ENCODE measurements at places on chromosomes 4 and X. TPM values are rescaled to one million over a fixed set of nuclear protein-coding genes. Genes with fewer than 3 reads are reported as not detected.

The CDS1 gene
- total RNA-seq: 0.56 TPM

The NSG1 gene
- under 0.01 TPM for total RNA-seq

GRCh38 chrX:30920271-30920670 lies 31.2 kb upstream of the TAB3 start:
- no peak for DNase-seq
- no peaks in the 10 kb centered on the region for H3K4me1 ChIP-seq
- H3K27ac ChIP-seq: no peak overlapping the region
- no peak overlapping the region for H3K4me3 ChIP-seq

DNA sequence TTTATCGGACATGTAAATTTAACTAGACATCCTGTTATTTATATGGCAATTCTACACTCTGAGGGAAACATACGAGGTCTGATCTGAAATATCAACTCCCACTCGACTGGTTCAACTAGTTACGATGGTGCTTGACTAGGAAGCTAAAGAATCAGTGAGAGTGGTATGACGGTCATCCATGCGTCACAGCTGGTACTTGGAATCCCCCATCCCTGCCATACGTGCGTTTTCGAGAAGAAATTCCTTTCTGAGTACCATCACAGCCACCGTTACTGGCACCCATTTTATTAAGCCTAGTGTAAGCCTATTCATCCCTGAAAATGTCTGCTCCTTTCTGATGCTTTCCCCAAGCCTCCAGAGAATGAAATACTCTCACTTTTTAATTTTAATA lies 695 bp upstream of the PIGA start:
- H3K27ac ChIP-seq: peak overlapping the region; percentile 4
- DNase-seq: no peak
- no peaks in the 10 kb centered on the region for H3K36me3 ChIP-seq
- peaks cover 2% of the 10 kb centered on the region for H3K27me3 ChIP-seq
- peak overlapping the region; percentile 61 for H3K4me3 ChIP-seq

DNA sequence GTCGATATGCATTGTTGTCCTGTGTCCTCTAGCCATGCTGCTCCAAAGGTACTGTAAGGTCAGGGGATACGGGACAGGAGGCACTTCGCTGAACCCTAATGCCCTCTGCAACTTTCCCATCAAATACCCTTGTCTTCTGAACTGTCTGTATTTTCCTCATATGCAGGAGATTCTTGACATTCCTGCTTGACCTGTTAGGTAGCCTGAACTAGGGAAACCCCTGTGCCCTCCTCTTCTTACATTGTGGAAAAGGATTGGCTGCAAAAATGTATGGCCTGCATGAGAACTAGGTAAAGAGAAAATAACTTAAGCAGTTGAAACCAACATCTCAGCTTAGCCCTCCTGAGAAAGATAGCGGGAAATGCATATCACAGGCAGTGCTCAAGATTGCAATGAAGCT lies 11.4 kb downstream of the RTL8B start:
- DNase-seq: no peak
- no peaks in the 10 kb centered on the region for H3K4me1 ChIP-seq
- H3K27me3 ChIP-seq: no peaks in the 10 kb centered on the region

DNA sequence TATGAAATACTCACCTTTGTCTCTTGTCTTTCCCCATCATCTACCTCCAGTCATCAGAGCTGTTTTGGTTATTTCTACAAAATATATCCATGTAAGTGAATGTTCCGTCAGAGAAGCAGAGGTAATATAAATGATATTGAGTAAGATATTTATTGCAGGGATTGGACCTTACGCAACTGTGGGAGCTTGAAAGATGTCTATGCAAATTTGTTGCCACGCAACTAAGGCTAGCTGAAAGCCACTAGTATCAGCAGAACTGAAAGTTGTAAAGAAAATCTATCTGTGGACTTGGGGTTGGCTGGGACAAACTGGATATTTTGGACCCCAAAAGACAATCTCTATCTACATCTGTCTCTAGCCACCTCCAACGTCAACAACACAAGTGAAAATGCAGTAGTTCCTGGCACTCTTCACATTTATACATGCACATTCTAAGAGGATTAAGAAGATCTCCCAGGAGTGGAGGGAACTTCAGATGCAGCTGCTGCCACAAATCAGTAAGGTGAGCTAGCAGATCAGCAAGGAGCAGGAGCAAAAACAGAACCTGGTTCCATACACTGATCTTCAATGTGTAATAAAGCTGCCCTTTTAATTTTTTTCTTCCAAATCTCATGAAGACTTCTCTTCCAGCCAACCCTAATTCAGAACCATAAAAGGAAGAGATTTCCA lies 8.5 kb upstream of the CCSER1 start:
- H3K4me1 ChIP-seq: no peaks in the 10 kb centered on the region
- no peak overlapping the region for H3K4me3 ChIP-seq
- H3K27ac ChIP-seq: no peak overlapping the region
- H3K27me3 ChIP-seq: no peaks in the 10 kb centered on the region

DNA sequence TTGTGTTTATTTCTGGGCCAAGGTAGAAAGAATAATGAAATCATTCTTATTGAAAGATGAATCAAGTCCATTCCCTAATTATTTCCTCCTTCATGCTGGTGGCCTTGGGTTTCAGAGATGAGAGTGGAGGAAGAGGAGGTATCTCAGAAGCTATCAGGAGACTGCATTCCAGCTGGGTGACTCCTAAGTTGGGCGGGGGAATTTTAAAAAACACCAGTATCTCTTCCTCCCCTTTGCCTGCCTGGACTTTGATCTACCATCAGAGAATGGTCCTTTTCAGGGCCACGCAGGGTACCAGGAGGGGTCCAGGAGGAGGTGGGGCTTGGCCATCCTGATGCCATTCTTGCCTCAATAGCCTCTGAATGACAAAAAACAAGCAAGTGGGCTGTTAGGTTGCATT lies 104.4 kb downstream of the ASMT start:
- H3K4me1 ChIP-seq: no peaks in the 10 kb centered on the region
- H3K4me3 ChIP-seq: no peak overlapping the region
- no peaks in the 10 kb centered on the region for H3K36me3 ChIP-seq
- no peaks in the 10 kb centered on the region for H3K27me3 ChIP-seq
- DNase-seq: no peak
- H3K27ac ChIP-seq: no peak overlapping the region

DNA sequence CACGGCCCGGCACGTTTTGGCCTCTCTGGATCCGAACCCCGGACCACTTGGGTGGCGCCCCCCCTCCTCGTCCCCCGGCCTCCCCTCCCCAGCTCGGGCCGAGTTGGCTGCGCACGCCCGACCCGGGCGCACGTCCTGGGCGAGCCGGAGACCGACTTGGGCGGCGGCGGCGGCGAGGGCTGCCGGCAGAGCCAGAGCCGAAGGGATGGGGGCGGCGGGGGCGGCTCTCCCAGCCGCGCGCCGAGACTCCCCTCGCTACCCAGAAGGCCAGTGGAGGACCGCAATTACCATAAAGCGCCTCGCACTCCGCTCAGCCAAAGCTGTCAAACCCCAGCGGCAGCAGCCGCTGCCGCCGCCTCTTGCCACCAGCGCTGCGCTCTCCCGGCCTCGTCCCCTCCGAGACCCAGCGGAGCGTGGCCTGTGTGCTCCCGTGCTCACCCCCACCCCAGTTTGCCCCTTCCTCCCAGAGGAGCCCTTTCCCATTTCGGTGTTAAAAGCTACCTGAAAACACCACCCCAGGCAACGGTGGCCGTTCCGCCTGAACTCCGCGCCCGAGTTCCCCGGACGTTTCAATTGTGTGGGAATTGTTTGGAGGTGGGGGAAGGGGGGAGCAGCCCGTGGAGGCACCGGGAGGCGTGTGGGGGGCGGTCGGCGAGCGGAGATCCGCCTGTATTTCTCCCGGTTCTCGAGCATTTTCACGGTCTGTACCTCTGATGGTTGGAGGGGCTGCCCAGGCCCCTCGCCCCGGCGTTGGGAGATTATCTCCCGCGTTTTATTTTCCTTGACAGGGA lies 701 bp upstream of the BCOR start:
- peak; percentile 55 for DNase-seq
- H3K4me3 ChIP-seq: peak overlapping the region; percentile 92
- H3K4me1 ChIP-seq: peaks cover 36% of the 10 kb centered on the region
- H3K27me3 ChIP-seq: no peaks in the 10 kb centered on the region

GRCh38 chr4:134628066-134628465 lies 426.5 kb upstream of the PABPC4L start:
- H3K27me3 ChIP-seq: no peaks in the 10 kb centered on the region
- no peak for DNase-seq
- H3K36me3 ChIP-seq: no peaks in the 10 kb centered on the region
- H3K4me3 ChIP-seq: no peak overlapping the region

DNA sequence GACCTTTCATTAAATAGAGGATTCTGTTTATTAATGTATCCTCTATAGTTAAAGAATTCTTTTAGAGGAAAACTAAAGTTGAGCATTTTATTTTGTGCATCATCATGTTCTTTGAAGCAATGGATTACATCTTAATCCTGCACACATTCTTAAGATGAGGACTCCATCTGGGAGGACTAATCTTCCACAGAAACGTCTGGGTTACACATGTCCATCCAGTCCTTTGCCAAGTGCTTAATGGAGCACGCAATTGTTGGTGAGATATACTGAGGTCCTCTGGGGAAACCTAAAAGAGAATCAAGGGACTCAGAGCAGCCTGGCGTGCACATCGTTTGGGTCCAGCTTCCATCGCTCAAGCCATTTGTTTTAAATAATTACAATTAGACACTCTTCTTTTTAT lies 115.1 kb upstream of the SFRP2 start:
- H3K36me3 ChIP-seq: no peaks in the 10 kb centered on the region
- H3K4me3 ChIP-seq: no peak overlapping the region
- no peak overlapping the region for H3K27ac ChIP-seq
- H3K4me1 ChIP-seq: no peaks in the 10 kb centered on the region
- H3K27me3 ChIP-seq: no peaks in the 10 kb centered on the region

- H3K27ac ChIP-seq: no peak overlapping the region
- no peaks in the 10 kb centered on the region for H3K4me1 ChIP-seq
- H3K36me3 ChIP-seq: no peaks in the 10 kb centered on the region
Measured at GRCh38 chr4:86048426-86048825, 311.4 kb downstream of the MAPK10 start.

Measured in liver (tissue), 10 donors.